ENCODE measurements at places on chromosomes 1 and 21. TPM values are rescaled to one million over a fixed set of nuclear protein-coding genes. Genes with fewer than 3 reads are reported as not detected.

DNA sequence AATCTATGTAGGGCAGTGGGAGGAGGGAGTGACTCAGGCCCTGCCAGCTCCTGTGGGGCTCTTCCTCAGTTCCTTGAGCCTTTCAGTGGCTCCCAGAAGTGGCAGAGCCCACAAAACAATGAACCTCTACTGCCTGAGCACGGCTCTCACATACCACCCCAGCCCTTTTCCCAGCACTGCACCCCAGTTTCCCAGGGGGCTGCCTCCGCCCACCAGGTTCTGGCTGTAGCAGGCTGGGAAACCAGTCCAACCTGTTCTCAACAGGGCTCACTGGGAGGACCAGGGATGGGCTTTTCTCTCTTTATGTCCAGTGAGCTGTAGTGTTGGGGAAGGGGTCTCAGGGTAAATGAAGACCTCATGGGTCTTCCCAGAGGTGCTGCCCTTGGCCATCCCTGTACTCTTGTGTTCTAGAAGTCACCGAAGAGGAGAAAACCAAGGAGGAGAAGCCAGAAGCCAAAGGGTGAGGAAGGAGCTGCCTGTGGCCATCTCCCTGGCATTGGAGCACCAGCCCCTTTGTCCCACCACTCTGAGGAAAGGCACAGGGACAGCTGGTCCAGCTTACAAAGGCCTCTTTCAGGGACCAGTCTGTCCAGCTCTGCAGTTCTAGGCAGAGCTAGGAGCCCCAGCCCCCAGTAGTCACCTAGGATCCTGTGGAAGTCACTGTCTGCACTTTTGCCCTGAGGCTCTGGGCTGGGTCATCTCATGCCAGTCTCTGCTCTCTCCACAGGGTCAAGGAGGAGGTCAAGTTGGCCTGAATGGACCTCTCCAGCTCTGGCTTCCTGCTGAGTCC is 3.5 kb downstream of the MARCKSL1 start:
- no peak for DNase-seq

DNA sequence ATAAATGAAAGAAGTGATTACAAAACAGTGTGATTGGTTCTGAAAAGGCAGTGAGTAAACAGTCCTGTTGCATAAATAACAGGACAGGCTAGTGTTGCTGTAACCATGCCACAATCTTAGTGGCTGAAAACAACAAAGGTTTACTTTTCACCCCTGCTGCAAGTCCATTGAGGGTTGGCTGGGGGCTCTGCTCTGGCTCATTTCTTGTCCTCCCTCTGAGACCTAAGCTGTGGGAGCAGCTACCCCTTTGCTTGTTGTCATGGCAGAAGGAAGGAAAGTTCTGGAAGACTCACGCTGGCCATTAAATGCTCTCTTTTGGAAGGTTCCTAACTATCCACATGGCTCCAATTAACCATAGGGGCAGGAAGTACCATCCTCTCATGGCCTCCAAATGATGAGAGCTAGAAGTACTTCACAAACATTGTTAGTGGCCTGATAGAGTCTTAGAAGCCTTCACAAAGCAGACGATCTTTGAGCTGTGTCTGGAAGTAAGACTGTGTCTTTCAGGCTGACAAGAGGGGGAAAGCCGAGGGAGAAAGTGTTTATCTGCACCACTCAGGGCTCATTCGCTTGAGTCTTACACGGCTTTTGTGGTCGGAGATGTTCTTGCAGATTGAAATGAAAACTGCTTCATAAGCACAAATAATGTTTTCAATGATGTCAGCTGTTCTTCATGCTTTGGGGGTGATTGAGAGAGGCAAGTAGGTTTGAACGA is 11.9 kb downstream of the RCSD1 start:
- DNase-seq, result no peak

DNA sequence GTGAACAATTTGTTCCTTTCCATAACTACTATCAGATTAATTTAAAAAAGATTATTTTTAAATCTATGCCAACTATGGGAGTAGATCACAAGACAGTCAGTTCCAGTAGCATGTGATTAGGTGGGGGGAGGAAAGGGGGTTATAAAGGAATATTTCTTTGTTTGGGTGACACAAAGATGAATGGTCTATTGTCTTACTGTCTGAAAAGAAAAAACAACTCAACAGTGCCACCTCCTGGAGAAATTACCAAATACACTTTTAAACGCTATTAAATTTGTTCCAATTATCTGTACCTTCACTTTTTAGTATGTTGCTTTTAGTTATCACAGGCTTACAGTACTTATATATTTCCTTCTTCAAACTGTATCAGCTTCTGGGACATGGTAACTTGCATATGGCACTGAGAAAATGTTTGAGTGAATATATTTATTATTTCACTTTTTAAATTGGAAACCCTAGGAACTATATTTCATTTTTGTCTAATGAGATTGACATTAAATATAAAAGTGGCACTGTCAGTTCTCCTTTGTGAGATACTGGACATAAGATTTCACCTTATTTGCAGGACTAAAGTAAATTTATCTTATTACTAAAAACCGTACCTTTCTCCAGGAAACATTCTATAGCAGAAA is 1.7 kb upstream of the SORT1 start:
- no peak for DNase-seq

DNA sequence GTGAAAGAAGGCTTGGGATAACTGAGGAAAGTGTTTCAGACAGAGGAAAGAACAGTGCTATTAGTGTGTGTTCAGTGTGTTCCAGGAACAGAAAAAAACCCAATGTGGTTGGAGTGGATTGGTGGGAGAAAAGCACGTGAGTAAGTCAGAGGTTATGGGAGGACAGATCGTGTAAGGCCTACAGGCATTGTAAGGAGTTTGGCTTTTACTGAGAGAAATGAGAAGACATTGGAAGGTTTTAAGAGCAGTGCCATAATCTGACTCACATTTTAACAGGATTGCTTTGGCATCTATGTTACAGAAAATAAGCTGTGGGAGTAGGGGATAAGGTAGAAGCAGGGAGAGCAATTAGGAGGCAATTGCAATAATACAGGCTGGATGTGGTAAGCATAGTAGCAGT is 4.8 kb downstream of the ARPC5 start:
- DNase-seq, result no peak

GRCh38 chr1:241172486-241172885 is 184.5 kb downstream of the RGS7 start:
- DNase-seq, result no peak

GRCh38 chr21:43364851-43365424 is 62.0 kb downstream of the SIK1 start:
- no peak for DNase-seq

GRCh38 chr1:42690477-42691156 is 8.4 kb downstream of the YBX1 start:
- DNase-seq, result no peak

DNA sequence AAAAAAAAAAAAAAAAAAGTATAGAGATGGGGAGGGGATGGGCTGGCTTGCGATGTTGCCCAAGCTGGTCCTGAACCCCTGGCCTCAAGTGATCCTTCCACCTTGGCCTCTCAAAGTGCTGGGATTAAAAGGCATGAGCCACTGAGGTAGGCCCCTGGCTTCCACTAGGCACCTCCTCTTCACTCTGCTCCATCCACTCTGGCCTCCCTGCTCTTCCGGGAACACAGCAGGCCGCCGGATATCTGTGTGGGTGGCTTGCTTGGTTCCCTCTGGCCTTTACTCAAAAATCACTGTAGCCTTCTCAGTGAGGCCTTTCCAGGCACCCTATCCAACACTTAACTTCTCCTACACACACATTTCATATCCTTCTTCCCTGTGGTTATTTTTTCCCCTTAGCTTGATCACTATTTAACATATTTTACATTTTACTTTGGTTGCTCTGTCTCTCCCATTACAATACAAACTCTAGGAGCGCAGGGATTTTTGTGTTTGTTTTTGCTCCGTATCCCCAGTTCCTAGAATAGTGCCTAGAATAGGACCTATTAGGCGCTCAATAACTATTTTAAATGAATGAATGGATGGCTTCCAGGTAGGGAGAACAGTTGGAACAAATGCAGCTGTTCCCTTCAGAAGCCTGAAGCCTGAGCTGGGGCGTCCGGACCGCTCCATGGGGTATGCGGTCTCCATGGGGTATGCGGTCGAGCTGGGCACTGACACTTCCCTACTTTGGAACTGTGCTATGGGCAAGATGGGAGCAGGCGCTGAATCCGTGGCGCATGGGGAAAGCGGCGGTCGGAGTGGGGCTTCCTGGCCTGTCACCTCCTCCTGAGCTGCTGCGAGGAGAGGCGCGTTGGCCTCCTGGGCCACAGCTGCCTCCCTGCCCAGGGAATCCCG is 46.7 kb downstream of the H3-3A start:
- peak; percentile 56 for DNase-seq

DNA sequence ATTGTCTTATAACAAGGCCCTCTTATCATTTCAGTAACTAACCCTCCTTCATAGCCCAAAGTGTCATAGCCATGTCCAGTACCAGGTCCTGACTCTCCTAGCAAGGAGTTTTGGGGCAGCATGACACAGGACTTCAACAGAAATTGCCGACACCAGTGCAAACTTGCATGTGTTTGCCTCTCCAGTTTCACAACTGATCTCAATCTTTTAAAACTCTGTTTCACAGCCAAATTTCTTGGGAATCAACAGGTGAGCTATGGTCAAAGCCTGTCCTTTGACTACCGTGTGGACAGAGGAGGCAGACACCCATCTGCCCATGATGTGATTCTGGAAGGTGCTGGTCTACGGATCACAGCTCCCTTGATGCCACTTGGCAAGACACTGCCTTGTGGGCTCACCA is 36.8 kb downstream of the LAMC2 start:
- DNase-seq, result no peak

- no peak for DNase-seq
Observed at GRCh38 chr1:109427171-109427467, 871 bp upstream of the PSMA5 start.

GRCh38 chr1:218025454-218025853 is 259.6 kb upstream of the RRP15 start:
- DNase-seq, result no peak

DNA sequence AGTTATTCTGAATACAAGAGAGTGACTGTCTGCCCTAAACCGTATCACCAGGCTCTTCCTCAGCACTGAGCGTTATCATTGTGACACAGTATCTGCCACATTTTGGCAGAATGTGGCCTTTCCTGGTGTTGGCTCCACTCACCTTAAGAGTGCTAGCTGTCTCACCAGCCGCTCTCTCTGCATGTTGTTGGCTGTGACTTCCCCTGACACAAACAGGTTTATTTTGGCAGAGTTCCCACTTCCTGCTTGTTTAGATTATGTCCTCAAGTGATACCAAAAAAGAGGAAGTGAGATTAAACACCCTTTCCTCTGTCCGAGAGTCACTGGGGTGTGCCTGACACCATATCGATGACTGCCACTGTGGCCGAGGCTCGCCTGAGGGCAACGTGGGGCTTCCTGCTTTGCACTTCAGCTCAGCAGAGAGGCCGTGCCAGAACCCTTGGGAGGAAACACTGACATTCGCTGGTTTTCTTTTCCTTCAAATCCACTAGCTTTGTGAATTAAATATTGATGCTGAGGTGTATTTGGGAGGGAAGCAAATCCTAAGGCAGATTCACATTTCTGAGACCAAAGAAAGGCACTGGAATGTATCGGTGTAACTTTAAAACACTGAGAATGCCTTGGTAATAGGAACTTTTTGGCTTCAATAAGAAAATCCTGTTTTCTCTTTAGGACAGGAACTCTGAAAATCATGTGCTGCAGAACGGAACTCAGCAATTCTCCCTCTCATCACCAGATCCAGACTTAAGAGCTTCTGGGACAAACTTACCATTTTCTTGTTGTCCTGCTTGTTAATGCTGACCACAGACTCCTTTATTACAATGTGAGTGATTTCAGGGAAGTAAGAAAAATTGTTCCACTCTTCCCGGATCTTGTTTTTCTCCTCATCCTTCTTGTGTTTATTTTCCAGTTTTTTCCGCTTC is 102.1 kb downstream of the JAK1 start:
- DNase-seq, result no peak

- no peak for DNase-seq
Observed at GRCh38 chr1:107263291-107263915, 122.6 kb downstream of the NTNG1 start.

GRCh38 chr1:228304225-228304624 is 96.4 kb downstream of the OBSCN start:
- DNase-seq, result no peak

DNA sequence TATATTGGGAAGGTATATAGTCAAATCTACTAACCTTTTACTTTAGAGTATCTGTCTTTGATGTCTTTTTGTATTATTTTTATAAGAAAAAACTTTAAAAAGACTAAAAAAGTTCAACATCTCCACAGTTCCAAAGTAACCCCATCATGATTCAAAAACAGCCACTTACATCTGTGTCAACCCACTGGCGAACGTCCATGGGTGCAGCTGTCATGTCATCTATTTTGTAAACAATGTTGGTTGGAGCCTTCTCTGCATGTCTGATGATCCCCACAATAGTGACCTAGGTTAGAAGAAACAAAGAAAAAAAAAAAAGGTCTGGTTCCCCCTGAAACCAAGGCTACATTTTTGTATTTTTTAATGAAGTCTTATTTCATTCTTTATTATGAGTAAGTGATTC is 28.0 kb upstream of the SMPDL3B start:
- DNase-seq, result no peak

GRCh38 chr1:5098981-5099385 is 444.6 kb downstream of the AJAP1 start:
- no peak for DNase-seq

Gene CFAP107
- total RNA-seq, result not detected

Gene PRAMEF7
- not detected for total RNA-seq

Gene RGS8
- total RNA-seq, result not detected
